ENCODE measurements at places on chromosomes 2 and 18. TPM values are rescaled to one million over a fixed set of nuclear protein-coding genes. Genes with fewer than 3 reads are reported as not detected.

ITGB6 gene
- total RNA-seq, result 24.6 TPM

PSMA8 gene
- not detected for total RNA-seq

STPG4 gene
- total RNA-seq, result 0.47 TPM

B3GNT7 gene
- total RNA-seq, result 244 TPM

ATP6V1C2 gene
- 1.4 TPM for total RNA-seq

ATOH8 gene
- 2.5 TPM for total RNA-seq

PAIP2B gene
- total RNA-seq, result 7.1 TPM

GRCh38 chr2:165435611-165436010, 33.9 kb upstream of the CSRNP3 start:
- H3K27ac ChIP-seq, result no peak overlapping the region
- H3K27me3 ChIP-seq, result no peaks in the 10 kb centered on the region
- no peak for DNase-seq
- no peak overlapping the region for H3K4me3 ChIP-seq

DNA sequence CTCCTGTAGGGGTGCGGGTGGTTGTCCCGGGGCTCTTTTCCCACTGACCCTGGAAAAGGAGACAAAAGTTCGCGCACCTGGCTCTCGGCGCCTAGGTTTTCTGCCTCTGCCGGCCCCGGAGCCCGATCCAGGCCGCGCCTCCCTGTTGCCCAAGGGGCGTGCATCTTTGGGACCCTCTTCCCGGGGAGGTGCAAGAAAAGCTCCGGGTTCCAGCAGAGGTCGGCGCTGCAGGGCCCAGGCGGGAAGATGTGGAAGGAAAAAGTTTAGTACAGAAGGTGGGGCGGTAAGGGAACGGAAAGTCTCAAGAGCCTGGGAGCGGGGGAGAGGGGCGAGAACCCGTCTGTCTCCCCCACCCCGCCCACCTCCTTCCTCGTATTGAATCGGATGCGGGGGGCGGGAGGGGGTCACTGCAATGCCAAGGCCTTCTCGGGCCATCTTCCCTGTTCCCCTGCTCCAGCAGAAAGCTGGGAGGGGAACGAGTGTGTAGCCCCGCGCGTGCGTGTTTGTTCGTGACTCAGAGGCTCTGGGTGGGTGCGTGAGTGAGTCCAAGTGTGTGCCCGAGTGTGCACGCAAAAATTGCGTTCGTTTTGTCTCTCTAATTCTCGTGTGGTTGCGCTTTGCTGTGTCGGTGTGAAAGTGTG, 6.3 kb upstream of the EN1 start:
- H3K27ac ChIP-seq, result no peak overlapping the region
- peaks cover 8% of the 10 kb centered on the region for H3K4me1 ChIP-seq
- DNase-seq, result no peak
- no peaks in the 10 kb centered on the region for H3K36me3 ChIP-seq
- no peak overlapping the region for H3K4me3 ChIP-seq

- no peak overlapping the region for H3K4me3 ChIP-seq
- no peaks in the 10 kb centered on the region for H3K36me3 ChIP-seq
- no peak overlapping the region for H3K27ac ChIP-seq
- DNase-seq, result no peak
- H3K4me1 ChIP-seq, result no peaks in the 10 kb centered on the region
Observed at GRCh38 chr2:37561615-37562569, 109.5 kb downstream of the CDC42EP3 start.

DNA sequence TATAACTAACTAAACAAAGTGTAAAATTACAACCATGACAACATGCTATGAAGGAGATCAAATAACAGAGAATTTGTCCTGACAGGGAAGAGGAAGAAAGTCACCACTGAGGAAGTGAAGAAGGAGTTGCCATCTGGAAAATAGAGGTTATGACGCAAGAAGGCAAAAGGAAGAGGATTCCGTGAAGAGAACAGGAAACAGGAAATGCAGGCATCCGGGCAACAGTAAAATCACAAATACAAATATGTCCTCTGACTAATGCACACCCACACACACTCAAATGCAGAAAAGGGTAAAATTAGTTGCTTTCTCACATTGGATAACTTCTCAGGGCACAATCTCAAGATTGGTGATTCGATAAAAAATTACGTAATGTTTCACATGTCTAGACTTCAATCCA, 278.4 kb downstream of the TMX3 start:
- no peaks in the 10 kb centered on the region for H3K27me3 ChIP-seq
- no peak overlapping the region for H3K27ac ChIP-seq
- no peaks in the 10 kb centered on the region for H3K4me1 ChIP-seq
- no peak overlapping the region for H3K4me3 ChIP-seq
- no peak for DNase-seq

- no peak overlapping the region for H3K27ac ChIP-seq
- H3K4me1 ChIP-seq, result no peaks in the 10 kb centered on the region
- DNase-seq, result no peak
- no peak overlapping the region for H3K4me3 ChIP-seq
- no peaks in the 10 kb centered on the region for H3K36me3 ChIP-seq
Observed at GRCh38 chr2:62142054-62142453, 53.9 kb upstream of the B3GNT2 start.

DNA sequence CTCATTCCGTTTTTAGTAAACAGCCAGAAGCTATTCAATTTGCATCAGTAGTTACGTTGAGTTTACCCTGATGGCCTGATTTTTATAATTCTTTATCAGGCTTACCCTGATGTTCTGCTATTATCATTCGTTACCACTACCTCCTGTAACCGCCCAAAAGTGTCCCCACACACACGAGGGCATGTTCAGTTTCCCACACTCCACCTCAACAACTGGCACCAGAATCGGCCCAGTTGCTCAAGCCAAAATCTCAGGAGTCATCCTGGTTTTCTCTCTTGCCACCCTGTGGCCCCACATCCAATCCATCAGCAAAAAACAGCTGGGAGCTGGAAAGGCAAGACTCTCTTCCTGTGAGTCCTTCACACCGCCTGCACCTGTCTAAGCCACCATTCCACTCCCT, 102.9 kb upstream of the RAB6C start:
- H3K4me1 ChIP-seq, result peaks cover 4% of the 10 kb centered on the region
- H3K36me3 ChIP-seq, result no peaks in the 10 kb centered on the region
- peak overlapping the region; percentile 57 for H3K4me3 ChIP-seq
- no peak for DNase-seq

GRCh38 chr2:70062270-70062669, 25.0 kb upstream of the PCBP1 start:
- H3K4me1 ChIP-seq, result no peaks in the 10 kb centered on the region
- no peak overlapping the region for H3K4me3 ChIP-seq
- no peak overlapping the region for H3K27ac ChIP-seq
- no peak for DNase-seq

DNA sequence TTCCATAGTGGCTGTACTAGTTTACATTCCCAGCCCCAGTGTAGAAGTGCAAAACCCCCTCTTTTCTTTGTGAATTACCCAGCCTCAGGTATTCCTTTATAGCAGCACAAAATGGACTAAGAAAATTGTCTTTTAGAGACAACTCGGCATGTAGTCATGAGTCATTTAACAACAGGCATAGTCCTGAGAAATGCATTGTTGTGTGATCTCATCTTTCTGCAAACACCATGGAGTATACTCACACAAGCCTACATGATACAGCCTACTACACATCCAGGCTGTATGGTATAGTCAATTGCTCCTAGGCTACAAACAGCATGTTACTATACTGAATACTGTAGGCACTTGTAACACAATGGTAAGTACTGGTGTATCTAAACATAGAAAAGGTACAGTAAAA, 44.4 kb upstream of the MBP start:
- H3K27me3 ChIP-seq, result no peaks in the 10 kb centered on the region
- H3K36me3 ChIP-seq, result no peaks in the 10 kb centered on the region
- no peak for DNase-seq
- no peak overlapping the region for H3K27ac ChIP-seq
- H3K4me3 ChIP-seq, result no peak overlapping the region
- H3K4me1 ChIP-seq, result no peaks in the 10 kb centered on the region

DNA sequence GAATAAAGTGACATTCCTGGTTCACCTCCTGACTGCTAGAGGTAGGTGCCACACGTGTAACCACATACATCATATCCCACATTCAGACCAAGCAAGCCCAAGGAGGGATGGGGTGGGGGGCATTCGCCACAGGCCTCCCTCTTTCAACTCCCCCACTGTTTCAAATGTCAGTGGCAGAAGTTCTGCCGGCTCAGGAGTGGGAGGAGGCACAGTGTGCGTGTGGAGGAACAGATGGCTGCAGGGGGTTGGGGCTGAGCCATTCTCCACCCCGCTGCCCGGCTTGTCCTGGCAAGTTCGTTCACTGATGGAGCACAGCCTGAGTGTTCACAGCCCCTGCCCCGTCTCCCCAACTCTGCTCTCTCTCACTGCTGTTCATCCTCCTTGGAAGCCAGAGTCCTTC, 75.4 kb upstream of the TANC1 start:
- no peak overlapping the region for H3K4me3 ChIP-seq
- DNase-seq, result no peak
- no peaks in the 10 kb centered on the region for H3K4me1 ChIP-seq
- no peak overlapping the region for H3K27ac ChIP-seq
- no peaks in the 10 kb centered on the region for H3K27me3 ChIP-seq

DNA sequence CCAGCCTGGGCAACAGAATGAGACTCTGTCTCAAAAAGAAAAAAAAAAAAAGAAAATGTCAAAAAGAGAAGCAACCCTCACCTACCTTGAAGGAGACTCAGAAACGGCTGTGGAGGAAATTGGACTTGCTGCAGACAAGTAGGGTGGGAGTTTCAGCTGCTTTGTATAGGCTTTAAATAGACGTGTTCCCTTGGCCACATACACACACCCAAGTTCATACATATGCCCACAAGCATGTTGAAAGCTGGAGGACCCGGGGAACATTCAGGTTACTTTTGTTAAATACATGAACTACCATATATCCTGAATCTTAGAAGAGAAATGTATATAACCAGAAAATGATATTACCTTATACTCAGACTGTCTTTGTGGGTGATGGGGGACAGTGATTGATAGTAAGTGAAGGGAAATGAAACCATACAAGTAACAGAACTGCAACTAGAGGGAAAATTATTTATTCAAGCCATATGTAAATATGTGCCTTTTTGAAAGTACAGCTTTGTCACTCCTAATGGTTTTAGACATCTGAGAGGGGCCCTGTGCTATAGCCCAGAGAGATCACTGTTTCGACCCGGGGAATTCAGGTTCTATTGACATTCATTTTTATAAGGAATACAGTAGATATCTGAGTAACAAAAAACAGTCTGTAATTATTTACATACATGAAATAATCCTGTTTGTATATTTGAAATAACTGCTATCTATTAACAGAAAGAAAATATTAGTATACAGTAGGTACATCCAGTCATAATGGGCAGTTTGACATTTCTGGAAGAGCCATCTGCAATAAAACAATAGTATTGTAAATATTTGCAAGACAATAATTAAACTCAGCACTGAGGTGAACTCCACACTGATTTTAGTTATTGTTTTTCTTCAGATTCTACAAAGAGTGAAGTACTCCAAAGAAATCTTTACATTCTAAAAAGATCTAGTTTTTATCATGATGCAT, 48.0 kb upstream of the TGIF1 start:
- DNase-seq, result no peak
- no peak overlapping the region for H3K27ac ChIP-seq
- H3K4me3 ChIP-seq, result no peak overlapping the region
- H3K36me3 ChIP-seq, result no peaks in the 10 kb centered on the region
- H3K27me3 ChIP-seq, result no peaks in the 10 kb centered on the region
- no peaks in the 10 kb centered on the region for H3K4me1 ChIP-seq

DNA sequence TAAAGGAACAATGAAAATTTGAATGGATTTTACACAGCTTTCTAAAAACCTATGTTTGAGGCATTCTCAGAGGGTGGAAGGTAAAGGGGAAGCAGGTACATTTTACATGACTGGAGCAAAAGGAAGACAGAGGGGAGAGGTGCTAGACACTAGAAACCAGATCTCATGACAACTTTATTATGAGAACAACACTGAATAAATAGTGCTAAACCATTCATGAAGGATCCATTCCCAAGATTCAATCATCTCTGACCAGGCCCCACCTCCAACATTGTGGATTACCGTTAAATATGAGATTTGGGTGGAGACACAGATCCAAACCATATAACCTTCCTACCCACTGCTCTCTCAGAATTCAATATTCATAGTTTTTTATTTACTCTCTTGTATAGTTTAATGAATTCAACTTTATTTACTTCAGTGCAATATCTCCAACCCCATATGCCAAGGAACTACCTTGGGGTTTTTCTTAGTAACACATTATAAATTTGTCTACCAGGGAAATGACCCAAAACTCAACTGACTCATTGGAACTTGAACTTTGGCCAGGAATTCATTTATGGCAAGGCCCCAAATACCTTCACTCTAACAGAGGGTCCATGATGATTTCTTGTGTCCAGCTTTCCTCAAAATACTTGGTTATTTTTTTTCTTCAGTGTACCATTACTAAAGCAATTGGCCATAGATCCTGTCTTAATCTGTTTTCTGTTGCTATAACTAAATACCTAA, 317.8 kb downstream of the GULP1 start:
- H3K4me3 ChIP-seq, result no peak overlapping the region
- no peaks in the 10 kb centered on the region for H3K36me3 ChIP-seq

DNA sequence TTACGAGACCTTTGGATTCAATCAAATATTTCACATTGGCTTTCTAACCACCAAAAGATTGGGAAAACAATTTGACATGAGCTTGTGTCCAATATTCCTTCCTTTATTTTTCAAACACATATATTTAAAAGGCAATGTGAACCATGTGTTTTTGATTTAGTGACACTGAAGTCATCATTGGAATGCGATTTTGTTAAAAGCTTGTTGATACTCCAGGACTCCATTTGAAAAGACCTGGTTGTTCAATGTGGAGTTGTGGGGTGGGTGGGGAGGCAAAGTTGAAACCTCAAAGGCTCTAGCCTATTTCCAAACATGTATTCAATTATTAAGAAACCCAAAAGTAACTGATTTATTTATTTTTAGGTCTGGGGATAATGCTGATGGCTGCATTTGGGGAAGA, 114.1 kb upstream of the TRIB2 start:
- H3K27me3 ChIP-seq, result no peaks in the 10 kb centered on the region
- no peak for DNase-seq
- H3K4me1 ChIP-seq, result no peaks in the 10 kb centered on the region
- no peak overlapping the region for H3K27ac ChIP-seq
- no peaks in the 10 kb centered on the region for H3K36me3 ChIP-seq

All from colonic mucosa (tissue), 4 donors.